Activated CD4-positive, alpha-beta T cell treated with anti-CD3 and anti-CD28 coated beads, Interleukin-2, amount 50 U/mL, for 4 hours (primary cell): ENCODE measurements at places on chromosomes 3 and 15.

- no peak for DNase-seq
Measured at GRCh38 chr3:3589715-3590130, 209.5 kb upstream of the LRRN1 start.

- DNase-seq = no peak
Measured at GRCh38 chr15:60964527-60964926, 264.6 kb downstream of the RORA start.

DNA sequence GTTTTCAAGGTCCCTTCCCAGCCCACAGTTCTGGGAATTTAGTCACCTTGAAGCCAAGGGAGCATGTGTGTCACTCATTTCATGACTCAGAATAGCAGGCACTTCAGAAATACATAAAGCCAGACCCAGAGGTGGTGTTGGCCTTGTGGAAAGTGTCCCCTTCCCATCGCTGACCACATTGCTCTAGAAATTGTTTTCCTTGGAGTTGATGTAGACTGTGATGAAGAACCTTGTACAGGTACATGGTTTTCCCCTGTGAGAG is 158.8 kb downstream of the SLCO3A1 start:
- DNase-seq = no peak

DNA sequence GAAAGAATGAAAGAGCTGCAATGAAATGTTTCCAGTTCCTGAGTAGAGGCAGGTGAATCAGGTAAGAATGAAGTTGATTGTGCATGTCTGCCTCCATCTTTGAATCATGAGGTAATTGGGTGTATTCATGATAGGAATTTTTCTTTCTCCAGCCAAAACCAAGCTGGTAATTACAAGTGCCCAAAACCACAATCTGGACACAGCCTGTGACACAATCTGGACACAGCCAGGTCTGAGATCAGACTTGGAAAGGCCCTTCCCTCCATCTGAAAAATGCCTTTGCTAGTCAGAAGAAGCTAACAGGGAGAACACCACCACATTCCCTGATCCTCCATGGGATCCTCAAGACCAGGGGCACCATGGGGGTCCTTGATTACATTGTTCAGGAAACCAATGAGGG is 338.5 kb upstream of the THBS1 start:
- DNase-seq = no peak

- DNase-seq = no peak
Measured at GRCh38 chr3:2452249-2452648, 353.6 kb downstream of the CNTN4 start.
